ENCODE measurements at places on chromosomes 6 and 20.

DNA sequence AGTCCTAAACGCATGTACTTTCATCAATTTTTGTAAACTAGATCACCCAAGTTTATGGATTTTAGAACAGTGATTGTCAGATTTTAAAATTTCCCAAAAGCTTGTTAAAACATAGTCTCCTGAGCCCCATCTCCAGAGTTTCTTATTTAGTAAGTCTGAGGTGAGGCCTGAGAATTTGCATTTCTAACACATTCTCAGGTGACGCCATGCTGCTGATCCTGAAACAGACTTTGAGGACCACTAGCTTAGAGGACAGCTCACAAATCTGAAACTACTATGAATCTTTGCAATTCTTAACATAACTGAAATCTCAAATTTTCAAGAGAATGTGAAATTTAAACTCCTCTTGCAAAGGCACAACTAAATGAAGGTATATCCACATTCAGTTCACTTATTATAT lies 37.8 kb upstream of the MLIP start:
- H3K27ac ChIP-seq = no peak overlapping the region
- DNase-seq = no peak
- H3K4me1 ChIP-seq = peaks cover 32% of the 10 kb centered on the region
- no peaks in the 10 kb centered on the region for H3K27me3 ChIP-seq
- H3K4me3 ChIP-seq = no peak overlapping the region

- peak; percentile 76 for DNase-seq
- H3K36me3 ChIP-seq = no peaks in the 10 kb centered on the region
- H3K27me3 ChIP-seq = no peaks in the 10 kb centered on the region
- H3K4me3 ChIP-seq = no peak overlapping the region
Measured at GRCh38 chr20:10239954-10240353, 21.3 kb downstream of the SNAP25 start.

- H3K4me3 ChIP-seq = no peak overlapping the region
- no peaks in the 10 kb centered on the region for H3K27me3 ChIP-seq
- no peaks in the 10 kb centered on the region for H3K4me1 ChIP-seq
- DNase-seq = peak; percentile 2
Measured at GRCh38 chr6:76615395-76615794, 542.9 kb upstream of the IMPG1 start.

DNA sequence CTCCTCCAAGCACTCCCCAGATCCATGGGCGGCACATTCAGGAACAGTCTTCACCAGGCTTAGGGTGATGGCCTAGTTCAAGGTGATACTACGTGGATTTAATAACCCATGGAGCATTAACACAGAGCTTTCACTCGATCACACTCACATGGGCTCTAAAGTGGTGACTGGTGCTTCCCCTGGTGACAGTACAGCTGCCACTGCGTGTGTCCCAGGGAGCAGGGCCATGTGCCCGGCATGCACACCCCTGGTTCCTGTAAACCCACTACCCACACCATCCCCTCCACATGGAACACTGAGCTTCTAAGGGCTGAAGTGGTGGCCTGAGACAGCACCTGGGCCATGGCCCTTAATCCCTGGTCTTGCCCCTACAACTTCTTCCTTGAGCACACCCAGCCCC lies 27.8 kb upstream of the APMAP start:
- no peak for DNase-seq
- no peak overlapping the region for H3K4me3 ChIP-seq
- no peak overlapping the region for H3K27ac ChIP-seq
- H3K27me3 ChIP-seq = no peaks in the 10 kb centered on the region

GRCh38 chr20:18537651-18538050 lies 29.6 kb upstream of the SMIM26 start:
- no peaks in the 10 kb centered on the region for H3K4me1 ChIP-seq
- no peak overlapping the region for H3K27ac ChIP-seq
- no peak for DNase-seq
- no peak overlapping the region for H3K4me3 ChIP-seq

DNA sequence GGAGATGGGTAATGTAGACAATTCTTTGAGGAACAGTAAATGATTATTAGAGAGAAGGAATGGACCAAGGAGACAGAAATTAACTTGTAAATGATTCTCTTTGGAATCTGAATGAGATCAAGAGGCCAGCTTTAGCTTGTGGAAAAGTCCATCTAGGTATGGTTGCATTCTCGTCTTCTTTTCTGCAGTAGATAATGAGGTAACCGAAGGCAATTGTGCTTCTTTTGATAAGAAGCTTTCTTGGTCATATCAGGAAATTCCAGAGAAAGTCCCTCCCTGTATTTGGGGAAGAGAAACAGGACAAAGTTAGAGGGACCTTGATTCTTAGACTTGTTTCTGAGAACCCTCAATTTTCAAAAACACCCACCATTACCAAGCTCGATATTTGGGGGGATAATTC lies 109.1 kb upstream of the PRSS16 start:
- H3K27me3 ChIP-seq = no peaks in the 10 kb centered on the region
- DNase-seq = no peak
- H3K4me1 ChIP-seq = peaks cover 14% of the 10 kb centered on the region
- no peak overlapping the region for H3K4me3 ChIP-seq
- peak overlapping the region; percentile 83 for H3K27ac ChIP-seq

DNA sequence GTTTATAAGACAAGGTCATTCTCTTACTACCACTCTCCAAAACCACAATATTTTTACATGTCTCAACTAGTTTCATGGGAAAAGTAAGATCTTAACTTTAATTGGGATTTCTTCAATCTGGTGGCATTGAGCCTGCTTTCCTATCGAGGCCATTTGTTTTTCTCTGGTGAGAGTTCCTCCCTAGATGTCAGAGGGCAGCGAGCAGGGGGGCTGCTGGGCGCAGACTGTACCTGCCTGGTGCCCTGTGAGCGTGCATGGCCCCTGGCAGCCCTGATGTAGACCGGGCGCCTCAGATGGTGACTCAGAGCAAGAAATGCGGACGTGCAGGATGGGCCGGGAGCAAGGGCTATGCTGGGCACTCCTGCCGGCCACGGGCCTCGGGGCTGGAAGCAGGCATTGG lies 27.2 kb downstream of the ERMARD start:
- no peak overlapping the region for H3K27ac ChIP-seq
- H3K4me3 ChIP-seq = no peak overlapping the region
- H3K4me1 ChIP-seq = no peaks in the 10 kb centered on the region
- H3K27me3 ChIP-seq = no peaks in the 10 kb centered on the region
- no peak for DNase-seq

- peaks cover 53% of the 10 kb centered on the region for H3K36me3 ChIP-seq
- H3K4me1 ChIP-seq = no peaks in the 10 kb centered on the region
- H3K4me3 ChIP-seq = no peak overlapping the region
- no peak for DNase-seq
Measured at GRCh38 chr20:48965189-48965910, 43.8 kb downstream of the ARFGEF2 start.

- no peak for DNase-seq
- H3K36me3 ChIP-seq = no peaks in the 10 kb centered on the region
- H3K4me3 ChIP-seq = no peak overlapping the region
- H3K27me3 ChIP-seq = peaks cover 54% of the 10 kb centered on the region
- H3K27ac ChIP-seq = no peak overlapping the region
Measured at GRCh38 chr20:23205211-23205610, 119.1 kb upstream of the CD93 start.
